ENCODE measurements at places on chromosomes 12 and 14.

- DNase-seq, result no peak
Observed at GRCh38 chr14:75543786-75544185, 21.5 kb downstream of the BATF start.

DNA sequence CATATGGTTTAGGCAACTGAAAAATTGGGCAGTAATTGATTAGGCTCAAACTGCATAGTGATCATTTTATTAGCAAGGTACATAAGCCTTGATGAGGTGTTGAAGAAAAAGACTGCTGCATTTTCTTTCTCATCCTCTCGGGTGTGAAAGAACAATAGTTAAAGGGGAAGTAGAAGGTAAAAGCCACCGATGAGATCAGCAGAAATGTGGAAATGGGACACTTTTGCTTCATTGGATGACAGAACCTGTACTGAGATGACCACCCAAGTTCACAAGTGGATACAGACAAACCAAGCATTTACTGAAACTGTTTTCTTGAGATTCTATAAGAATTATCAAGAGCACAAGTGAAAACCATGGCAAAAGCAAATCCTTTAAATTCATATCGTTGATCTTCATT is 184.0 kb downstream of the TMX1 start:
- no peak for DNase-seq

DNA sequence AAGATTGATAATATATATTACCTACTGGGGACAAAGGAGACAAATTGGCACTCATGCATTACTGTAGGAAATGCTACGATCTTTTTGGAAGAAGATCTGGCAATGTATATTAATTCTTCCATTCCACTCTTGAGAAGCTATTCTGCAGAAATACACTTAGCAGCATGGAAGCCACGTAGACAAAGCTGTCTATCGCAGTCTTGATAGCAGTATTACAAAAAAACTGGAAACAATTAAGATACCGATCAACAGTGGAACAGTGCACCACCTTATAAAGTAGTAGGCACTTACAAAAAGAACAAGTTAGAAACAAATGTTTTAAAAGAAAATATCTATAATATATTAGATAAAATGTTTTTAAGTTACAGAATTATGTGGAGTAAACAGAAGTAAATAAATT is 87.2 kb downstream of the ABCD2 start:
- DNase-seq, result no peak

DNA sequence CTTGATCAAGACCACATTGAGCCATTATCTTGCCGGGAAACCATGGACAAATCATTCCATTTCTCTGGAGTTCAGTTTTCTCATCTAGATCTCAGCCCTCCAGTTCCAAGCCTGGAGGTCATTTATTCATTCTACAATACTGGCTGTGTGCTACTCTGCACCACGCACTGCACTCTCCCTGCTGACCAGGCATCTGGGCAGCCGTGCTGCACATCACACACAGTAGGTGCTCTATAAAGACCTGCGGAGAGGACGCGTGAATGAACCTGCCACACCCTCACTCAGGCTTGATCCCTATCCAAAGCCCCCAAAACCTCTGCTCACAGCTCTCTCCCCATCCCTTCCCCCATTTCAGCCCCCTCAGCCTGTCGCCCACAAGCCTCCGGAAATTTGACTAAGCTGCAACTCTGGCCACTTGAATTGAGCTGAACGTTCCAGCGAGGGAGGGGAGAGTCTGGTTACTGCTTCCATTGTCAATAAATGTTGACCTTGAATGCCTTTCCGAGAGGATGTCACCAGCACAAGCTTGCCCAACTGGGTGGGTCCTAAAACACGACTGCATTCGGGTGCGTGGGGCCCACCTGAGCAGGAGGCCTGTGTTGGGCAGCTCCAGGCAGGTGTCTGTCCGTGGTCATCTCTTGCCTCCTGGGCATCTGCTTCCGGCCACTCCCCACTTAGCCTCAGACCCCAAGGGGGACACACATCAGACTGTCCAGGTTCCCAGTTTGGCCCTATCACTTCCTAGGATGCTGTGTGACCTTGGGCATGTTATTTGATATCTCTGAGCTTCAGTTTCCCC is 17.8 kb downstream of the FAIM2 start:
- no peak for DNase-seq

DNA sequence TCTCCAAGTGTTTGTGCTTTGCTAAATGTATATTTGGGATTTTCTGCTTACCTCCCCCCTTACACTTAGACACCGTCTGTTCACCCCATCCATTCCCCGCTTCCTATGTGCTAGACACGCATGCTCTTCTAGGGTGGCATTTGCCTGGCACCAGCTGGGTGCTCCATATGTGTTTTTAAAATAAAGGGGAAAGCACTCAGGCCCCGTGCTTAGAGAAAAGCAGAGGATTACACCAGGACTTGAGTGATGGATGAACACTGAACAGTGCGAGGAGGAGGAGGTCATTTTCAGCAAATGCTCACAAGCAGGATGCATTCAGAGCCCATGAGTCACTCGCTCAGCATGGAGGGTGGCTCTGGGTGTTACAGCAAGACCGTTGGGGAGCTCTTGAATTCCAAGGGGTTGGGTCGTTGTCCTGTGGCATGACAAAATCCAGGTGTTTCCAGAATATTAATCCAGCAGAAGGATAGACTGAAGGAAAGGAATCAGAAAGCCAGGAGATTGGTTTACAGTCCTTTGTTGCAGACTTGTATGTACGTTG is 2.9 kb upstream of the BDKRB1 start:
- no peak for DNase-seq

GRCh38 chr14:72610831-72611200 is 283.1 kb downstream of the DPF3 start:
- no peak for DNase-seq

- DNase-seq, result no peak
Observed at GRCh38 chr12:19025582-19025981, 104.0 kb upstream of the PLEKHA5 start.
